ENCODE measurements at places on chromosomes 12 and 14. TPM values are rescaled to one million over a fixed set of nuclear protein-coding genes. Genes with fewer than 3 reads are reported as not detected.

The LRP1-AS gene
- not detected for polyA plus RNA-seq

The BICDL1 gene
- 60.5 TPM for polyA plus RNA-seq

The RPGRIP1 gene
- polyA plus RNA-seq = not detected

The PTGER2 gene
- polyA plus RNA-seq = 3.4 TPM

The WDHD1 gene
- polyA plus RNA-seq = 1.8 TPM

The BCDIN3D gene
- 4.6 TPM for polyA plus RNA-seq

The VRTN gene
- not detected for polyA plus RNA-seq

All from kidney (tissue), 22 donors.